ENCODE measurements at places on chromosomes 3 and 15. TPM values are rescaled to one million over a fixed set of nuclear protein-coding genes. Genes with fewer than 3 reads are reported as not detected.

DNA sequence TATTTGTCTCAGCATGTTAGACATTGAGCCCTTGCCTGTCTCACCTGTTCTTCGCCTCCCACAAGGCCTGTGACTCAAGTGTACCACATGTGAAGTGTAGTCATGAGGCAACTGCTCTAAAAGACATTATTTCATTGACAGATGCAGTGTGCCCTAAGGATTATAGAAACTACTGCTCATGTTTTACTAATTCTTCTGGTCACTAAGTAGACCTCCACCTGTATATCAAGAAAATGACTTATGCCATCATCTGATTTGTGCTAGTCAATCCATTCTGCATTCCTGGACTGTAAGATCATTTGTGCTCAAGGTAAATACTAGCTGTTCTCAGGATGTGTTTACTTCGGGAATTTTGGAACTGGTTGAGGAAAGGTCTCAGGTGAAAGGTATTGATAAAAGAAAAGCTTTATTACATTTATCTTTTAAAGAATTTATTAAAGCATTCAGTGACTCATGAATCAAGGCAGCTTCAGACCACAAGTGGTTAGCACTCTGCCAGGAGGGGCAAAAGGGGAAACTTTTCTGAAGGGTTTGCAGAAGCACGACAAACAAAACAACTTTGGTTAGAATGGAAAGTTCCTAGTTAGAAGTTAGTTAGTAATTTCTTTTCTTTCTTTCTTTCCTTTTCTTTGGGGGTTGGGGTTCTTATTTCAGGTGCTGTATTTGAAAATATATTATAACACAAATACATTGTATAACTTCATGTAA is 465.3 kb upstream of the CBLB start:
- DNase-seq: no peak

GRCh38 chr15:41695750-41696436 is 35.7 kb downstream of the MGA start:
- no peak for DNase-seq

DNA sequence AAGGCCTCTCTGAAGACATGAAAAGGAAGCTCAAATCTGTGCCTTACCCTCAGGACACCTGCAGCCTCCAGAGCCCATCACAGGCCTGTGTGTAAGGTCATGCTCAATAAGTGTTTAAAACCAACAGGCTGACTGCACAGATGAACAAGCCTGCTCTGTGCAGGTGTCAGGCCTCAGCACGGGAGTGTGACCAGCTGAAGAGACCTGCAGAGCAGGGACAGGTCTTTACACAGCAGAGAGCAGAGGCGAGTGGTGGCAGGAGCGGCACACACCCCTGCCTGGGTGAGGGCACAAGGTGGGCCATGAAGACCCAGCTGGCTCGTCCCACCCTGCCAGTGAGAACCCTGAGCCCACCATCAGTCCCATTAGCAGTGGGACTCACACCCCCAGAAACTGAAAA is 56.9 kb downstream of the ROPN1B start:
- no peak for DNase-seq

DNA sequence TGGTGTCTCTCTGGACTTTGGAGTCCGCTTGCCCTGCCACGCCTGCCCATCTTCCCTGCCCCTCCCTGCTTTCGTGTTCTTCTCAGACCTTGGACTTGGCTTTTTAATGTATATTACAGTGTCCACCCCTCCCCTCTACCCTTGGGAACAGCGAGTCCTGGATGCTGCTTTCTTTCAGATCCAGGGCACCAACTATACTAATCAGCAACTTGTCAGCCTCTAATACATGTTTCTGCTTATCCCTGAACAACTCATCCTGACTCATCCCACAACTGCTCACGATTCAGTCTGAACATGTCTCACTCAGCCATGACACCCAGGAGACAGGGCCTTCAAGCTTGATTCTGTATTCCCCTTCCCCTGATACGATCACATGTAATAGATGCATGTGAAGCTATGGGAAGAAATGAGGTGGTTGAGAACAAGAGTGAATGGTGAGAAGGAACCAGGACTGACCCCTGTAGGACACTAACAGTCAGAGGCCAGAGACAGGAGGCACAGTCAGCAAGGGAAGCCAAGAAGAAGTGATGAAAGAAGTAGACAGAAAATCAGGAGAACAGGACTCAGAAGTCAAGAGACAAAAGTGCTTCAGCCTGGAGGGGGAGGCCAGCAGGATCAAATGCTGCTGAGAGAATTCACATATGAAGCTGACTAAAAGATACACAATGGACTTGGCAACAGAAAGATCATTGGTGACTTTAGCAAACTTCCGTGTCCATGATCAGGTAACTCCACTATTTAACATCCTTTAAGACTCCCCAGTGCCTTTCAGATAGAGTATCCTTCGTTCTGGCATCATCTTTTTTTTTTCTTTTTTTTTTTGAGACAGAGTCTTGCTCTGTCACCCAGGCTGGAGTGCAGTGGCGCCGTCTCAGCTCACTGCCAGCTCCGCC is 35.4 kb downstream of the BCL2L10 start:
- DNase-seq: no peak

- DNase-seq: no peak
Observed at GRCh38 chr3:88311826-88312225, 162.1 kb downstream of the C3orf38 start.

- DNase-seq: no peak
Observed at GRCh38 chr3:32865383-32865782, 47.6 kb downstream of the TRIM71 start.

DNA sequence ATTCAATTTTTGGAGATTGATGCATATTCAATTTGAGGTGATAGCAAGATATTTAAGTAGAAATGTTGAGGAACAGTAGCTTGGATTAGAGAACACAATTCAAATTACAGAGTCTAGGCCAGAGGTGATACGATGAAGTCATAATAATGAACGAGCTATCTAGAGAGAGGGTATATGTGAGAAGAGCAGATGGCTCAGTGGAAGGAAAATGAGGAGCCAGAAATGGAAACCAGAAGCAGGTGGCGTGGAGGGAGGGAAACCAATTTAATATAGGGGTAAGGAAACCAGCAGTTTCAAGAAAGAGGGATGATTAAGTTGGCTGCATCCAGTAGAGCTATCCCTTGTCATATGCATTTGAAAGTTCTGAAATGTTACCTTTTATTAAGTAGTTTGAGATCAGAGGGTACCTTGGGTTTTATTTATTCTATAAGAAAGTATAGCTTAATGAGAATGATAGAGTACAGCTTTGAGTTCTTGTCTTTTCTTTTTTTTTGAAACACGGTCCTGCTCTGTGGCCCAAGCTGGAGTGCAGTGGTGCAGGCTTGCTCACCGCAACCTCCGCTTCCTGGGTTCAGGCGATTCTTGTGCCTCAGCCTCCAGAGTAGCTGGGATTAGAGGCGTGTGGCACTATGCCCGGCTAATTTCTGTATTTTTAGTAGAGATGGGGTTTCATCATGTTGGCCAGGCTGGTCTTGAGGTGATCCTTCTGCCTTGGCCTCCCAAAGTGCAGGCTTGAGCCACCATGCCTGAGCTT is 22.1 kb downstream of the NCK1 start:
- no peak for DNase-seq

DNA sequence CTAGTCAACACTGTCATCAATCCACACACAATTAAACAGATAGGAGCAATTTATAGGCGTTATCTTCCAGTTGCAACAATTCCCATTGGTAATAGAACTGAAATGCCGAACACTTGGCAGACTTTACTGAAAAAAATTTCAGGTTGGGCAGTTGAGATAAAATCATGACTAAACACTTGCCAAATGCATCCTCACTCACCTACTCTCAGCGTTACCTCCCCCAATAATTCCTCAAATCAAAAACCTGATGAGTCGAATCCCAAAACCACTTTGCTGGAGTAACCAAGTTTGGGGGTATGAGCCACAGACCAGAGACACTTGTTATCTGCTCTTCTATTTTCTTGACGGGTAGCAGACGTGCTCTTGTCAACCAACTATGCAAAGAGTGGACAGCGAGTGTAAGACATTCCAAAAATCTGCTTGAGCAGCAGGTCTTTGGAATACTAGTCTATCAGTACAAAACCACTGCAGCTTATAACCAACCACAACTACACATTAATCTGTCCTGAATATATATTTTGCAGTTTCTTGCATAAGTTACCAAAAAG is 30.3 kb downstream of the PPP1R2 start:
- no peak for DNase-seq

DNA sequence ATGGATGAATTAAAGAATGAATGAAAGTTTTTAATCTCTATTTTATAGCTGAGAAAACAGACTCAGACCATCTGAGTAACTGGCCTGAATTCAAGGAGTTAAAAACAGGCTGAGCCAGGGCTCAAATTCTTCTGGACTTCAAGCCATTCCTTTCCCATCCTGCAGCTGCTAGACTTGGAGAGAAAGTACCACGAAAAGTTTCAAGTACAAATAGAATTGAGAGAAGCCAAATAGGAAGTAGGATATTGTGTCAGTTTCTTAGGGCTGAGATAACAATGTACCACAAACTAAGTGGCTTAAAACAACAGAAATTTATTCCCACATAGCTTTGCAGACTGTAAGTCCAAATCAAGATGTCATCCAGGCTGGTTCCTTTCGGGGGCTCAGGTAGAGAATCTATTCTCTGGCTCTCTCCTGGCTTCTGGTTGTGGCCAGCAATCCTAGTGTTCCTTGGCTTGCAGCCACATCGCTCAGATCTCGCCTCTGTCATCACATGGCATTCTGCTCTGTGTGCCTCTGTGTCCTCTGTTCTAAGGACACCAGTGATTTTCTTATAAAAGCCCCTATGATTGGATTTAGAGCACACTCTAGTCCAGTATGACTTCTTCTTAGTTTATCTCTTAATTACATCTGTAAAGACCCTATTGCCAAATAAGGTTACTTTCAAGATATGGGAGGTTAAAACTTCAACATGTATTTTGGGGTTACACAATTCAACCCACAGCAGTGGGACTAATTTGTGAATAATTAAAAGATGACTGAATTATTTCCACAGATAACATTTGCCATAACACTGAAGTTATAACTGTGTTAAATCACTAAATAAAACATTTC is 25.7 kb upstream of the GOLIM4 start:
- no peak for DNase-seq

DNA sequence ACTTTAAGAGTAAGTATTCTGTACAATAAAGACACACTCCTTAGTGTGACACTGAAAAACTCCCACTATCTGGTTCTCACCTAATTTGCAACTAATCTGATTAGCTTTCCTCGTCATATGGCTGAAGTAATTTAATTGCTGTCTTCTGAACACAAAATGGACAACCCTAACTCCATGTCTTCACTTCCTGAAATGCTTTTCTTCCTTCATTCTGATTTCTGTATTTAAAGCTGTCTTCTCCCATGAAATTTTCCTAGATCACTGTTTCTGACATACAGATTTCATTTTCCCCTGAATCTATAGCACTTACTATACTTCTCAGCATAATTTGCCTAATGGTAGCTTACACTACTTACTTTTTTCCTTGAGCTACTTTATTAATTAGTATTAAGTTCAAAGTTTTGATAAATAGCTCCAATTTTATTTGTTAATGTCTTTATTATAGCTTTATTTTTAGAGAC is 6.3 kb downstream of the CCPG1 start:
- no peak for DNase-seq

DNA sequence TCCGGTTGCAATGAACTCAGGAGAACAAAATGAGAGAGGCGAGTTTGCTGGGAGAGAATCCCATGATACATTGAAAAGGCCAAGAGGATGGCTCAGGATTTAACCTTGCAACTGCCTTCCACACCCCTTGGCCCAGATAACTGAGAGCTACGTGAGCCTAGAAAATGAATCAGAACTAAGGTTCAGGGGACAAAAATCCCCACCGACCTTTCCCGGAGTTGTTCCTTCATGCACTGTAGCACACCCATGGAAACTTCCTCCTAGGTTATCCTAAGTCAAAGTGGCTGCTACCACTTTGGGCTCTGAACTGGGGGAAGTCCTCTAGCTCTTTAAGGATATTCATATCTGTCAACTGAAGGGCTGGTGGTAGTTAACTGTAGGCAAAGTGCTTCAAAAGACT is 58.3 kb upstream of the SLC4A7 start:
- DNase-seq: no peak

GRCh38 chr3:102791641-102792589 is 357.1 kb downstream of the ZPLD1 start:
- no peak for DNase-seq

GRCh38 chr3:45807133-45807532 is 10.8 kb upstream of the SLC6A20 start:
- DNase-seq: no peak

- DNase-seq: no peak
Observed at GRCh38 chr3:133965906-133966305, 63.8 kb downstream of the SLCO2A1 start.

- no peak for DNase-seq
Observed at GRCh38 chr3:169524131-169524530, 139.4 kb downstream of the MECOM start.

GRCh38 chr15:37995461-37996347 is 61.3 kb downstream of the TMCO5A start:
- DNase-seq: peak; percentile 66

DNA sequence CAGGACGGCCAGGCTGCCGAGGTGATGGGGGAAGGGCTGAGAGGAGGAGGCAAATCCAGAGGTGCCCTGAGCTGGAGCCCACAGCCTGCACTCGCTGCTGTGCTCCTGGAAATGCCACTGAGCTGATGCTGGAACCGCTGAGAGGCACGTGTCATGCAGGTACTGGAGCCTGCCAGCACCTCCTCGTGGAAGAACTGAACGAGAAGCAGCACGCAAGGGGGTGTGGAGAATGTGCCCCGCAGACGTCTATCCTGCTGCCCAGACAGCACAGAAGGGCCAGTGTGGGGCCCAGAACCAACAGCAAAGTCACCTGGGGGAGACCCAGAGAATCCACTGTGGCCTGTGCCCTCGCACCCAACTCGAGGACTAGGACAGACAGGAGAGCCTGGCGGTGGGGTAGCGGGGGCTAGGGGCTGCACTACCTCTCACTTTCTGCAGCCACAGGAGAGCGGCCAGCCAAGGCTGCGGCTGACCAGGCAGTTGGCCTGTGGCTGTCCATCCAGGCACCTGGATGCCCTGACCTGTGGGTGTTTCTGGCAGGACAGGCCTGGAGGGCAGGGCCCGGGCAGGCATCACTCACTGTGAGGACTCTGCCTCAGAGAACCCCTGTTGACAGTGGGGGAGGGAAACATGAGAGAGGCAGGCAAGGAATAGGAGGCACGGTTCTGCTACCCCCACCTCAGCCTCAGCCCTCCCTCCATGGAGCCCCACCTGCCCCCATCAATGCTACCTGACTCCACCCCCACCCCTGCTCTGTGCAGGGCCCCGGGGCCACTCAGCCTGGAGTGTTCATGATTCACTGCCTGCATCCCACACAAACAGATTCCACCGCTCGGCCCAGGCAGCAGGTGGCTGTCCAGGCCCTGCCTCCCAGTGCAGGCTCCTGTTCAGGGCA is 213.1 kb downstream of the TBC1D2B start:
- no peak for DNase-seq

Gene DPP8
- polyA plus RNA-seq: 25.3 TPM

Gene AVEN
- polyA plus RNA-seq: 15.6 TPM

Gene MIX23
- 54.0 TPM for polyA plus RNA-seq

Gene STAC
- polyA plus RNA-seq: 11.1 TPM

Gene CAMK2N2
- 0.17 TPM for polyA plus RNA-seq

Gene EPHA6
- polyA plus RNA-seq: 0.74 TPM

Gene SCN5A
- 0.82 TPM for polyA plus RNA-seq

Gene LYZL4
- not detected for polyA plus RNA-seq

Gene ST3GAL6
- 76.5 TPM for polyA plus RNA-seq

Gene CKMT1B
- 2.3 TPM for polyA plus RNA-seq
